ENCODE measurements at places on chromosomes 1 and 21.

DNA sequence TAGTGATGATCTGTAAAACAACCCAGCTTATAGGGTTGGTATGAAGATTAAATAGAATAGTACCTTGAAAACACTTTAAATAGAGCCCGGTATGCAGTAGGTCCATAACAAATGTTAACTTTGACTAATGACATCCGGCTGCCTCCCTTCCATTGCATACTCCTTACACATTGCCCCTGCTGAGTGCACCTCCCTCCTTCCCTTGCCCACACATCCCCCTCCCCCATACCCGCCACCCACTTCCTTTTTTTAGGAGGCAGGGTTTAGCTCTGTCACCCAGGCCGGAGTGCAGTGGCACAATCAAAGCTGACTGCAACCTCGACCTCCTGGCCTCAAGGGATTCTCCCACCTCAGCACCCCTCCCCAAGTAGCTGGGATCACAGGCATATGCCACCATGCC lies 24.4 kb upstream of the ZC3H12A start:
- no peak for DNase-seq

GRCh38 chr1:203128716-203129500 lies 1.4 kb downstream of the ADORA1 start:
- no peak for DNase-seq

DNA sequence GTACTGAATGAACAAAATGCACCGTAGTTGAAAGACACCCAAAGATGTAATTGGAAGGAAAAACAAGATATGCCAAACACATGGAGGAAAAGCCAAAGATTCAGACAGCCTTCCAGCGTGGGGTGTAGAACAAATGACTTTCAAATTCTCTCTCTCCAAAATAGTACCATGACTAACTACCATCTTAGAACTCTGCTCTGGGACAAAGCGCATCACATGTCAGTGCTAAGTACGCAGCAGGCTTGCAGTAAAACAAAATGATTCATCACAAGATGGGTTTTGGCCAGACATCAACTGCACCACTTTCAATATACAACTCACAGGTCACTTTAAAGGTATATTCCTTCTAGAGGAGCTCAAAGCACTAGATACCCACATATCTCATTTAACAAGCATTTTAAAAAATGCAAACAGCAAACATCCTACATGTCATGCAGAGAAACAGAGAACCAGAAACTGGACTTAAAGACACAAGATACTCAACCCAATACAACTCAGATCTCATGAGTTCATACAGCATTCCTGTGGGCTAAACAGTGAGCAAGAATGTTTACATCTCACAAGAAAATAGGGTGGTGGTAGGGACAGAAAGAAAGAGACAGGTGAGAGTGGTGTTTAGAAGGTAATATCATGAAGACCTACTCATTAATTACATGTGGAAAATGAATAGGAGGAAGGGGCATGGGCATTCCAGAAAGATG lies 75.7 kb downstream of the BCAR3 start:
- no peak for DNase-seq

- no peak for DNase-seq
Measured at GRCh38 chr1:92837062-92837461, 5.2 kb downstream of the RPL5 start.

GRCh38 chr1:211375146-211375818 lies 48.6 kb downstream of the TRAF5 start:
- DNase-seq, result no peak

DNA sequence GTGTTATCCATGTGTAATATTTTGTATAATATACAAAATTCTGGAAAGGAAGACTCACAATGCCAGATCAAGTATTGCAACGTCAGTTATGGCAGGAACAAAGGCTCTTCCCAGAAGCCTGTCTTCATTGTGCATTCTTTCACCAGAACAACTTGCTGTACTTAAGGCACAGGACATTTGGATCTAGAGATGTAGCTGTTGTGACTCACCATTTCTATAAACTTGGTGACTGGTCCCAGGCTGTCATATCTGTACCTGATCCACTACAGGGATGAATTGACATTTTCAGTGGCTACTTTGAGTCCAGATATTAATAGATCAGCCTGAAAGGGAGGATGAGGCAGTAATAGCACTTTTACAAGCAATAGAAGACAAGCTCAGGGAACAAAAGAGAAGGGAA lies 299.8 kb downstream of the DISC1 start:
- DNase-seq, result no peak

- no peak for DNase-seq
Measured at GRCh38 chr1:19957779-19958178, 21.6 kb downstream of the PLA2G2A start.

DNA sequence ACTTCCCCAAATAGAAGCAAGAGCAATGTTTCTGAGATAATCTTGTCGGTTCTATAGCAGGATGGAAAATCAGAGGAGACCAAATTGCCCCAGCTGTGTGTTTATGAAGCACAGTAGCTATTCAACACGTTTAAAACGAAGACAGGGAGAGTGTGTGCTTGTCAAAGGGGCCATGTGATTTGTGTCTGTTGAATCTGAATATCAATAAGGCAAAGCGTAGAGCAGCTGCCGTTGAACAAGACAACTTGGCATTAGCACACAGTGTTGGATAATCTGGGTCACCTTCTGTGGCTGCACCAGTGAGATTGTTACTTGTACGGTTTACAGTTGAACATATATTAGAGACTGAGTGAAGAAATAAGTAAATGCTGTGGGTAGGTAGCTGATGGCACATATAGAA lies 1.0 kb downstream of the CRB1 start:
- DNase-seq, result no peak

DNA sequence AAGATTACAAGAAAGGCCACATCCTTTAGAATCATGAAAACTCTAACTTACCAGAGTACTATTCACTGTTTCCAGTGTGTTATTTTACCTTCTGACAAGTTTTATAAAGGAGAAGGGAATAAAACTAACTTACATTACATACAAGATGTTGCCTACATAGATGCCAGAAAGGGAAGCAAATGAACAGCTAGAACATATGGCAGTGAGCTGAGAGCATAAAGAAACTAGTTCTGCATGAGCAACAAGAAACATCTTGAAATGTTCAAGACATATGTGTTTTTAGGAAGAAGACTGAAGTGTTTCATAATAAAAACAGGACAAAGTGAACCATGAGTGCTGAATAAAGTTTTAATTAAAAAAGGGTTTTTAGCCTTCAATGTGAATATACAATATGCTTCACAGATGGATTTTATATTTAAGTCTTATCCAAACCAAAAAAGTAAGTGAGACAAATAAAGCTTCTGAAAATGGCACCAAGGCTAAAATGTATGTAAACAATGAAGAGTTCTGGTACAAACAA lies 39.4 kb downstream of the SLC5A9 start:
- DNase-seq, result no peak

DNA sequence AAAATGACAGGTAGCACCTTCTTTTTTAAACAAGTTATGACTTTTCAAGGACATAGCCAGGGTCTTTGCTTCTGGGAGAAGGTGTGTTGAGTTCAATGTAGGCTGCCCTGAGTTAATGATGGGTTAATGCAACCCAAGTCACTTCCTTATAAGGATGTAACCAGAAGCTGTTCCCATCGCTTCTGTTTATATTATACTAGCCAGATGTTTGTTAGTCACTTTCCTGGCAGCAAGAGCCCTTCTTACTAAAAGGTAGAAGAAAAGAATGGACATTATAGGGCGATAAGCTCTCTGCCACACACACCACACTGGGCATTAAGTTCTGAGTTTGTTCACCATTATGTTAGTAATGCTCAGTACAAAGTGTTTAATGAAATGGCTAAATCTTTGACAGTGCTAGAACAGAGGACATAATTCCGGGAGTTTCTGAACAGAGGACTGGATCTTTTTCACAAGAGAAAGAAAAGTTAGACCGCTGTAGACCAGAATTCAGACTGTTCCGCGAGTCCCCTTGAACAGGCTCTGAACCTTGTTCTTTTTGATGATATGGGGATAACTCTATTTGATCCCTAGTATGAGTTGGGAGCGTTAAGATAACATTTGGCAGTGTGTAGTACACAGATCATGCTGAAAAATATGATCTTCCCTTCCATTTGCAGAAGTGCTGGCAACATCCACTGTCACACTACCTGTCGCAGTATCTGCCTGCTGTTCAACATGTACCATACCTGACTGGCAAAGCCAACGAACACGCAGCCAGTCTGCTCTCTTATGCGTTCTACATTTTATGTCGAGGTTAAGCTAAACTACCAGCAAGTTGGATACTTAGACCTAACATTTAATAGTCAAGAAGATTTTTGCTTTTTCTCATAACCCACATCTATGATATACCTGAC lies 41.0 kb downstream of the DEGS1 start:
- no peak for DNase-seq

DNA sequence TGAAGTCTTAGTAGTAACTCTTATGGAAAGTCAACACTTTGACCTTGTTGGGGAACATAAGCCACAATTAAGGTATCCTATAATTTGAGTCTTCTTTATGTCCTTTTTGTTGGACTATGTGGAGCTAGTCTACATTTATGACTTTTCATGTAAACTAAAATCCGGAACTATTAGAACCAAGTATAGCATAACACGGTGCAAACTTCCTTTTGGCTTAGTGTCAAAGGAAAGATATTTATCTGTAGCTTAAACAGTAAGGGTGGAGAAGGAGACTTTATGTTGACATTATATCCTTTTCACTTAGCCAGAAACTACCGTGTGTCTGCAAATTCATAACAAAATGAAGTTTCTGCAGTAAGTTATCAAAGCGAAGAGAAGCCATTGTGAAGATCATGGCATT lies 7.3 kb downstream of the UAP1 start:
- no peak for DNase-seq

- DNase-seq, result no peak
Measured at GRCh38 chr1:111154021-111154999, 14.3 kb downstream of the CEPT1 start.

- no peak for DNase-seq
Measured at GRCh38 chr1:56719171-56719570, 74.1 kb downstream of the PRKAA2 start.

DNA sequence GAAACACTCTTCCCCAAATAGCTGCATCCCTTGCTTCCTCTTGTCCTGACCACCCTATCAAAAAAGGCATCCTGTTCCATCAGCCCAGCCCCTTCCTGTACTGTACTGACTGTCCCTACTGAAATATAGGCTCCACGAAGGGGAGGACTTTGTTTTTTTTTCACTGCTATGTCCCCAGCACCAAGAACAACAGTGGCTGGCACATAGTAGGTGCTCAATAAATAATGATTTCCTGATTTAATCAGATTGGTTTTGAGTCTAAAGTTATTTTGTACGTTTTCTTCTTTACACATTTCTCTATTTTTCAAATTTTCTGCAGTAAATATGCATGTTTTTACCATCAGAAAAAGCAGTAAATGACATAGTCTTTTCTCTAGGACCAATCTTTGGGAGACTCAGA lies 73.9 kb downstream of the CD58 start:
- DNase-seq, result no peak

DNA sequence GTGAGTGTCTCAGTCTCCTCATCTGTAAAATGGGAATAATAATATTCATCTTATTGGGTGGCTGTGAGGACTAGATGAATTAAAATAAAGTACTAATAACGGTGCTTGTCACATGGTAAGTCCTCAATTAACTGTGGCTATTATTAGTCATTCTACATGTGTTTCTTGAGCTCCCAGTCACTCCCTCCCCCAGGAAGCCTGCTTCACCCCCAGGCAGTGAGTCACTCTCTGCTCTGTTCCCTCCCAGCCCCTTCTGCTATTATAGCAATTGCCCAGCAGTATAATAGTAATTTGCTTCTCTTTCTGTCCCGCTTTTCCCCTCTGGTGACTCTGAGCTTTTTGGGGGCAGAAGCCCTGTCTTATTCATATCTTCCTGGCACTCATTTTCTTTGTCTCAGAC lies 102.0 kb downstream of the BEND5 start:
- no peak for DNase-seq

GRCh38 chr1:17377325-17377953 lies 5.4 kb downstream of the PADI6 start:
- DNase-seq, result no peak

DNA sequence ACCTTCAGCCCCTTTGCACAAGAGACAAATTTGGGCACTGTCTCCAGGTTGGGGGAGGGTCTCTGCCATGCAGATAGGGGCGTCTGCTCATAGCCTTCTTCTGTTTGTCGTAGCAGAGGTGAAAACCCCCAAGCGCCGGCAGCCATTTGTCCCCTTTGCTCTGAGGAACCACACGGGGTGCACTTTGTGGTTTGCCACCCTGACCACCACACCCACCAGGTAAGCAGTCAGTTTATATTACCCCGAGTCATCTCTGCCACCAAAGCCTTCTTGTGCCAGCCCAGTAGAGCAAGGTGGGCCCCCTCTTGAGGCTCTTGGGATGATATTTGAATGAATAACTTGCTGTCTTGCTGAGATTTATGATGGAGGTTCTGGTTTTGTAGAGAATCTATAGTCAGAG lies 111.8 kb downstream of the VPS13D start:
- no peak for DNase-seq

GRCh38 chr1:201554789-201555592 lies 16.1 kb downstream of the NAV1 start:
- no peak for DNase-seq

DNA sequence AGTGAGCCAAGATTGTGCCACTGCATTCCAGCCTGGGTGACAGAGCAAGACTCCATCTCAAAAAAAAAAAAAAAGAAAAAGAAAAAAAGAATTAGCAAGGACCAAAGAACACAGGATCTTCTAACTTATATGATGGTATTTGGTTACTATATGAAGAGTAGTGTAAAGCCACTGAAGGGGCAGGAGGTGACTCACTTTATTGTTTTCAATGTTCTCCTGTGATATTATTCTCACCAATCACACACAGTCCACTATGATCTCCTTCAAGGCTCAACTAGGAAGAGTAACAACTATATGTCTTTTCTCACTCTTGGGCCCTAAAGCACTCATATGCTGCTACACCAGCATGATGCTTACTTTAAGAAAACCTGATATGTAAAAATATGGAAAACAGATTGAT lies 26.7 kb downstream of the RC3H1 start:
- DNase-seq, result no peak

GRCh38 chr1:76871355-76871974 lies 4.2 kb downstream of the ST6GALNAC5 start:
- no peak for DNase-seq

DNA sequence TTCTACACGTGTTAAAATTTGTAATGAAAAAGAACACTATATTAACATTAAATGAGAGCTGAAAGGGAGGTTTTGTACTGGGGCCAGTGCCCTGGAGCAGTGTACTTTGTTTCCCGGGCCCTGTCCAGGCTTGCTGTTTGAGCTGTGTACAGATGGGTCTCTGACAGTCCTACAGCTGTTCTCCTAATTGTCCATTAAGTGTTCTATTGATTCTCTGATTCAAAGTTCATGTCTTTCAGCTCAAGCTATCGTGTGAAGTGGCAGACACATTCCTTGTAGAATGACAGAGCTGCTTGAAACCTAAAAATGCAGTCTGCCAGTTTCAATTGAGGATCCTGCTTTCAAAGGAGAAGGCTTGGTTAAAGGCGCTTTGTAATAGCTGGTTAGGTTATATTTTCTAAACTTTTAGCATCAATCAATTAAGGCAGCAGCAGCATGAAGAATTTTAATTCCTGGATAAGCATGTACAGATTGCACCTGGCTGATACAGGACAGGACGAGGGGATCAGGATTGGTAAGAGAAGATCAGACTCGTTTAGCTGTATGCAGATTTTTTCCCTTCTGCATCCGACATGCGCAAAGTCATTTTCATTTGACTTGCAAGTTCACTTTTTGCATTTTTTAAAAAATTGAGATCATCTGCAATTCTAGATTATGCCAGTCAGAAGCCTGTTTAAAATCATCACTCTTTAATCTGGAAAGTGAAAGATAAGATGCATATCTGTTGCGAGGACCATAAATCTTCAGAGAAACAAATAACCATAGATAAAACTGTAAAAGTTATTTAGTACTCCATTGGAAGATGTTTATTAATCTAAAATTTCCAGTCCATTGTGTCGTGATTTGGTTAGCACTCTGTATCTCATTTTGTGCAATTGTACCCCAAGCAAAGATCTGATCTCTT lies 98.5 kb downstream of the ATG4C start:
- no peak for DNase-seq
